ENCODE measurements at places on chromosomes 6 and 20.
A peak's percentile ranks its signal among the peaks of the same experiment; 100 is the strongest.

- no peak for DNase-seq
Observed at GRCh38 chr6:160337991-160338390, 10.2 kb upstream of the SLC22A3 start.

GRCh38 chr20:49589747-49590146, 21.8 kb upstream of the PTGIS start:
- DNase-seq = no peak

GRCh38 chr6:47710295-47710694, 11.9 kb downstream of the ADGRF4 start:
- DNase-seq = no peak

DNA sequence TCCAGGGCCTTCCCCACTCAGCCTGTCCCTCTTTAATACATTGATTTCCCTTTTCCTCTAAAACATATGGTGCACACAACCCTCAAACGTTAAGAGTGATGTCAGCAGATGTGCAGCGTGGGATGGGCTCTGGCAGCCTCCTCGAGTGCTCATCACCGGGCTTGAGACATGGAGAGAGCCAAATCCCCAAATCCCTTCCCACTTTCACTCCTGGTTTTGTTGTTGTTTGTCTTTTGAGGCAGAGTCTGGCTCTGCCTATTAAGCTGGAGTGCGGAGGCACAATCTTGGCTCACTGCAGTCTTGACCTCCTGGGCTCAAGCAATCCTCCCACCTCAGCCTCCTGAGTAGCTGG, 5.8 kb upstream of the PLTP start:
- DNase-seq = no peak

DNA sequence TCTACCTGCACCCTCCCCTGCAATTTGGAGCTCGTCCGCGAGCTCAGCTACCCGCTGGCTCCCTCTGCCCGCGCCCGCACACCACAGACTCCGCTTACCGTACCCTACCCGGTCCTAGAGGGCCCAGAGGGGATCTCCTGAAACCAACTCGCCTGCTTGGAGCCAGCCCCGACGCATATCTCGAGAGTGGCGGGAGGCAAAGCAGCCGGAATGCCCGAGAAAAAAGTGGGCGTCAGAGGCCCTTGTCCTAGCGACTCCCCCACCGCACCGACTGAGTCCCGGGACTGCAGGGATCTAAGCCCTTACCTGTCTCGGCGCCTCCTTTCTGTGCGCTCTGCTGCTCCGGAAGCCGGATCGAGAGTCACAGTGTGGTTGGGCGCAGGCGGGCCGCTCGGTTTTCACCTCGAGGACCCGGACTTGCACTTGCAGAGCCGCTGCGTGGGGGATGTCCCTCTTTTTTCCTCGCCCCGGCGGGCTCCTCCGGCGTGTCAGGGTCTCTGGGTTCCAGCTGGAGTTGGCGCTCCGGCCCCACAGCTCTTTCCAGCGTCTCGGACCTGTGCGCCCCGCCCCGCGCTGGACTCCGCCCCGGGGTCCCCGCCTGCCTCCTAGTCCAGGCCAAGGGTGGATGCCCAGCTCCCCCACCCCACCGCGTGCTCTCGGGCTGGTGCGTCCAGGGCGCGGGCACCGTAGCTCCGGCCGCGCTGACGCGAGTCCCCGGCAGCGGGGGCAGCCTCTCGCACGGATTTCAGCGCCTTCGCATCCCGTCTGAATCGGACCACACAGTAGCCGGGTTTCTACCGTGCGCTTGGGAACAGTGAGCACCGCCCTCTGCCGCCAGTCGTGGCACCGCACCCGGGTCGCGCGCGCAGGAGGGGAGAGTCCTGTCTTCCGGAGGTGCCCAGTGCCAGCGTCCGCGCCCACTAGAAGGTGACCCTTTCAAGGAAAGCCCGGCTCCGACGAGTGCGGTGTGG, at the start of gene PROKR2:
Gene PROKR2 (minus strand): TSS at position 767 of the 971 bp plus-strand sequence. CDS start 2,585 bp downstream, outside the sequence.
- DNase-seq = no peak

- DNase-seq = no peak
Observed at GRCh38 chr20:25033265-25033923, 24.5 kb downstream of the ACSS1 start.

- no peak for DNase-seq
Observed at GRCh38 chr20:53914091-53914780, 156.2 kb downstream of the BCAS1 start.

DNA sequence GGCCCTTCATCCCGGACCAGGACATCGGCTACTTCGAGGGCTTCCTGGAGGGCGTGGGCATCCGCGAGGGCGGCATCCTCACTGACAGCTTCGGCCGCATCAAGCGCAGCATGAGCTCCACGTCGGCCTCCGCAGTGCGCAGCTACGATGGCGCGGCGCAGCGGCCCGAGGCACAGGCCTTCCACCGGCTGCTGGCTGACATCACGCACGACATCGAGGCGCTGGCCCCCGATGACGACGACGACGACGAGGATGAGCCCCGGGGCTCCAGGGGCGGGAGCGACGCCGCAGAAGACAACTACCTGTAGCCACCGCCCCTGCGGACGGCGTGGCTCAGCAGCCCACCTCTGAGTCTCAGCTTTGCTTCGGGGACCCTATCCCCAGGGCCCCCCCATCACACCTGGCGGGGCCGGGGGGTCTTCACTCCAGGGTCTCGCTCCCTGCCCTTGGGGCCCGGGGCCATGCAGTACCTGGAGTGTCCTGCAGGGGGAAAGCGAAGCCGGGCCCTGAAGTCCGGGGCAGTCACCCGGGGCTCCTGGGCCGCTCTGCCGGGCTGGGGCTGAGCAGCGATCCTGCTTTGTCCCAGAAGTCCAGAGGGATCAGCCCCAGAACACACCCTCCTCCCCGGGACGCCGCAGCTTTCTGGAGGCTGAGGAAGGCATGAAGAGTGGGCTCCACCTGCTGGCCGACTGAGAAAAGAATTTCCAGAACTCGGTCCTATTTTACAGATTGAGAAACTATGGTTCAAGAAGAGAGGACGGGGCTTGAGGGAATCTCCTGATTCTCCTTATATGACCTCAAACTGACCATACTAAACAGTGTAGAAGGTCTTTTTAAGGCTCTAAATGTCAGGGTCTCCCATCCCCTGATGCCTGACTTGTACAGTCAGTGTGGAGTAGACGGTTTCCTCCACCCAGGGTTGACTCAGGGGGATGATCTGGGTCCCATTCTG, 20.8 kb upstream of the HCK start:
- peak; percentile 60 for DNase-seq

GRCh38 chr20:4949833-4950178, 51.5 kb downstream of the SLC23A2 start:
- DNase-seq = peak; percentile 1

DNA sequence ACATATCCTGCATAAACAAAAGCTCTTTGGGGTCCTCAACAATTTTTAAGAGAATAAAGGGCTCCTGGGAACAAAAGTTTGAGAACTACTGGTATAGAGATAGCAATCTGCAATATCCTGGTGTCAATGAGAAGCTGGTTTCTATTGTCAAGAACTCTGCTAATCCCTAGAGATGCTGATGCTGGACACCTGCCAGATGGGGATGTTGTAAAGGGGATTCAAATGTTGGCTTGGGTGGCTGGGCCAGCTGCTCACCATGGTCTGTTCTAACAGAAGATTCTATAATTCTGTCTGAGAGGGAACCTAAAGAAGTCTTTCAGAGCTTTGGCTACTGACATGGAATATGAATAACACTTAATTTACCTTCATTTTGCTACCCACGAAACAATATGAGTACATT, 137.8 kb downstream of the BTBD9 start:
- no peak for DNase-seq

GRCh38 chr20:60064554-60065196, 106.5 kb downstream of the CDH26 start:
- no peak for DNase-seq

GRCh38 chr6:140929121-140929520, 1203.6 kb upstream of the GJE1 start:
- no peak for DNase-seq

GRCh38 chr6:15481390-15482291, 181.2 kb downstream of the DTNBP1 start:
- DNase-seq = no peak

- no peak for DNase-seq
Observed at GRCh38 chr6:32086661-32087573, 22.2 kb downstream of the TNXB start.

GRCh38 chr6:107114213-107114925, 946 bp downstream of the BEND3 start:
- peak; percentile 67 for DNase-seq

GRCh38 chr6:157706883-157707282, 116.2 kb upstream of the SNX9 start:
- no peak for DNase-seq

GRCh38 chr6:113651920-113652319, 205.2 kb upstream of the MARCKS start:
- no peak for DNase-seq

DNA sequence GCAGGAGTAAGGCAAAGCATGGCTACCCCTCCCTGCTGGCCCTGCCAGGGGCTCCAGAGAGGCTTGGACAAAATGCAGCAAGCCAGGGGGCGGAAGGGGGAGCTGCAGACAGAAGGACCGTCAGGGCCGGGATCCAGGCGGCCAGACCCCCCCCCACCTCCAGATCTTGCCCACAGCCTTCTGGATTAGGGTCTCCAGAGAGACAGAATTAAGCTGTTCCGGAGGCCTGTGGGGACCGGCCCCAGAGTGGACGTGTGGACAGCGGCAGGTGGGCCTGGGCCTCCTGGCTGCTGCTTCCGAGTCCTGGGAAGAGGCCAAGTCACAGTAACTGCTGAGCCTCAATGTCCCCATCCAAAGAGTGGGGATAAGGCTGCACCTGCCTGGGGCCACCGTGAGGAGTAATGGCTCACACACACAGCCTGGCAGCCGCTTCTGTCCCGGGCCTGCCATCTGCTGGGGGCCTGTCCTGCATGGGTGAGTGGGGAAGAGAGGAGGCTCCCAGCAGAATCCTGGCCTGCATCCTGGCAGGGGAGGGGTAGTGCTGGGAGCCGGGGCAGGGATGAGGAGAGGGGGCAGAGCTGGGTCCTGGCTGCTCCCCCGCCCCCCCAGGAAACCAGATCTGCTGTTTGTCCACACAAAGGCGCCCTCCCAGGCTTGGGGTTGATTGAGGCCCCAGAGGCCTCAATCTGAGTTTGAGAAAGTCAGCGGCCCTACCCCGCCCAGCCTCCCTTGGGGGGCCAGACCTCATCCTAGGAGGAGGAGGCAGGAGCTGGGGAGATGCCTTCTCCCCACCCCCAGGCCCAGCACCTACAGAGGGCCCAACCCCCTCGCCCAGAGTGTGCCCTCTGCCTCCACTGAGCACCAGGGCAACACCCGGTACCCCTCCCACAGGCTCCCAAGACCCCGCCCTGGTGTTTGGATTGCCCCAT, 3.9 kb downstream of the LAMA5 start:
- no peak for DNase-seq

GRCh38 chr6:11248974-11249761, 16.7 kb upstream of the NEDD9 start:
- no peak for DNase-seq

GRCh38 chr20:9332791-9333479, 181.5 kb upstream of the LAMP5 start:
- no peak for DNase-seq

- DNase-seq = peak; percentile 72
Observed at GRCh38 chr20:2508631-2509467, at the start of gene ZNF343. TSS of gene ZNF343 (minus strand) at chr20:2508915. CDS start at chr20:2493895, 15,020 bp downstream.

- no peak for DNase-seq
Observed at GRCh38 chr6:90399970-90400369, 103.3 kb upstream of the BACH2 start.

GRCh38 chr6:68716620-68717019, 81.5 kb downstream of the ADGRB3 start:
- no peak for DNase-seq

DNA sequence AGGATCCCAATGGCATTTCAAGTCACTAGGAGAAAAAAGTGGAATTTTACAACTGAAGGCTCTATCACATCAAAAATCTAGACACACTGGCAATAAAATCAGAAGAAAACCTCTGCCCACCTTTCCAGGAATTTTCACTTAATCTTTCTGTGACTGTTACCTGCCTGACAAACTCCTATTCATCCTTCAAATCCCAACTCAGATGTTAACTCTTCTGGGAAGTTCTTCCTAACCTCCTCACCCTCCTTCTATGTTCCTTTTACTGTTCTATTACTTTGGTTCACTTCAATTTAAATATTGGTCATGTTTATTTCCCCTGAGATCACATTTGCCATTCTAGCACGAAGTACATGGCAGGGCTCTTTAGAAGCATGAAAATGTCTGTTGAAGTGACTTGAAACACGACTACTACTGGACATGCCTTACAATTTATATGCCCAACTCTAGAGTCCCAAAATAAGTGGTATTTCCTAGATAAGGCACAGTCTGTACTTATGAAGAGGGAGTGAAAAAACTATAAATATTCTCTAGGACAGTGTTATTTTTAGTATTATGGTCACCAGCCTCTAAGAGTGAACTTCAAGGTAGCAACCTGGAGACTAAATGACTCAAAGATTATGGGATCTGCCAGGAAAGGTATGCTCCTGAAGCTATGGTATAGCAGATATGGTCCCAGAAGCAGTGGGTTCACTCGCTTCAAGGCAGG, 17.1 kb downstream of the CHD6 start:
- DNase-seq = no peak

GRCh38 chr6:37585523-37585905, 85.8 kb upstream of the CCDC167 start:
- no peak for DNase-seq

GRCh38 chr6:119240257-119241110, 109.1 kb downstream of the MAN1A1 start:
- no peak for DNase-seq

GRCh38 chr6:56802584-56802983, 152.3 kb upstream of the BEND6 start:
- DNase-seq = no peak

GRCh38 chr20:3603108-3603507, 60.1 kb downstream of the GFRA4 start:
- DNase-seq = no peak

DNA sequence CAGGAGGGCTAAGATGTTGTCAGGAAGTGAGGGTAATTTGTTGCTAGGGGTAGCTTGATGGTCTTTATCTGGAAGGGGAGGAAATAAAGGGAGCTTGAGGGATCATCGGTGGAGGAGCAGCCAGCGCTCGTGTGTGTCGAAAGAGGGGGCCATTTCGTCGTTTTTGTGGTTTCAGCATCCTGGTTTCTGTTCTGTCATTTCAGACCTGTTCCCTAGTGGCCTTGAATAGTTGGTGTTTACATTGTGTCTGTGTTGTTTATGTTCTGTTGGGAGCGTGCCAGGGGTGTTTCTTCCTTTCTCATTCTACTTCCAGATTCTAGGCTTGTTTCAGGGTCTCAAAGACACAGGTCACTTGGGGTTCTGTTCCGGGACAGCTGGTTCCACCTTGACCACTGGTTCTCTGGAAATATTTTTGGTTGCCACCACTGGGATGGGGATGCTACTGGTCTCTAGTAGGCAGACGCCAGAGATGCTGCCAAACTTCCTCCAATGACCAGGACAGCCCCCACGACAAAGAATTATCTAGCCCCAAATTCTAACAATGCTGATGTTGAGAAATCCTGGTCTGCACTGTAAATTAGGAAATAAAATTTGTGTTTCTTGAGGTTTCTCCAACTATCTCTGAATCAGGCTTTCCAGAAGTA, 113.9 kb upstream of the NAA20 start:
- no peak for DNase-seq

DNA sequence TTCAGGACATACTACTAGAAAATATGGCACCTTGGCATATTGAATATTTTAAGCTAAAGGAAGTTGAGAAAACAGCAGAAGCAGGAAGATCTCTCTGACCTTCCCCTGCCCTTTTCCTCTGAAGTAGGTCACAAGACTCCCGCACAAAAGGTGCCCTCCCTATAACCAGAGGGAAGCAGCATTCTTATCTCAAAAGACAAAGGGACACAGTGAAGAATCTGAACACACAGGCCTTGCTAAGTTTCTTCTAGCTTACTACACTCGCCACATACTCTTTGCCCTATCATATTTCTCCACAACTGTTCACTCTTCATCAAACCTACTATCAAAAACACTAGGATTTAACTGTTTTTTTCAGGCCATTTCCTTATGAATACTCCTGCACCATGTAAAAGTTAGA, 151.2 kb downstream of the ELOVL4 start:
- DNase-seq = no peak

Measured in activated CD4-positive, alpha-beta T cell treated with anti-CD3 and anti-CD28 coated beads, Interleukin-2, amount 50 U/mL, for 1 hour (primary cell).